ENCODE measurements at places on chromosomes 13 and 19.
A peak's percentile ranks its signal among the peaks of the same experiment; 100 is the strongest.

DNA sequence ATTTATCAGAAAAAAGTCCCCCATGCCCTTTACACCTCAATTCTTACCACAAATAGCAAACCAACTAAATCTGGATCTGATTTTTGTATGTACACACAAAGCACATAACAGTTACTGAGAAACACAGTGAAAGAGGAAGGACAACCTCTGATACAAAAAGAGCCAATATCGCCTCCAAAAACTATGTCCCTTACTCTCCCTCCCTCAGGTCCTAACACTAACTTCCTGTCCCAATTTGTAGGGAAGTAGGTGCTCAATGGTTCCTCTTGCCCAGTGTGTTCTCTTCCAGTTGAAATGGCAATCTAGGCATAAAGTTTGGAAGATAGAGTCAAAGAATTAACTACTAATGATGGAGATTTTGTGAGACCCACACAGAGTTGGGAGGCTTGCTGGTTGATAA is 15.8 kb upstream of the FPR3 start:
- no peak for DNase-seq

- no peak for DNase-seq
Observed at GRCh38 chr19:33290956-33291622, 11.2 kb downstream of the CEBPA start.

GRCh38 chr13:60226507-60226906 is 62.8 kb upstream of the DIAPH3 start:
- no peak for DNase-seq

GRCh38 chr13:30851697-30852096 is 54.4 kb upstream of the MEDAG start:
- no peak for DNase-seq

GRCh38 chr19:21750586-21751128 is 16.7 kb downstream of the ZNF100 start:
- no peak for DNase-seq

GRCh38 chr13:97386801-97387484 is 47.0 kb upstream of the RAP2A start:
- peak; percentile 1 for DNase-seq

GRCh38 chr13:73399347-73400216 is 340.8 kb downstream of the KLF5 start:
- DNase-seq: no peak

GRCh38 chr19:2327773-2328400 is 499 bp downstream of the LSM7 start:
- DNase-seq: no peak

GRCh38 chr19:30842926-30843325 is 470.7 kb downstream of the ZNF536 start:
- DNase-seq: no peak

- DNase-seq: no peak
Observed at GRCh38 chr13:42148538-42148937, 100.1 kb downstream of the DGKH start.

GRCh38 chr19:9308091-9308770 is 1.4 kb downstream of the ZNF699 start:
- DNase-seq: no peak

GRCh38 chr13:114089751-114090400 is 42.5 kb downstream of the RASA3 start:
- no peak for DNase-seq

DNA sequence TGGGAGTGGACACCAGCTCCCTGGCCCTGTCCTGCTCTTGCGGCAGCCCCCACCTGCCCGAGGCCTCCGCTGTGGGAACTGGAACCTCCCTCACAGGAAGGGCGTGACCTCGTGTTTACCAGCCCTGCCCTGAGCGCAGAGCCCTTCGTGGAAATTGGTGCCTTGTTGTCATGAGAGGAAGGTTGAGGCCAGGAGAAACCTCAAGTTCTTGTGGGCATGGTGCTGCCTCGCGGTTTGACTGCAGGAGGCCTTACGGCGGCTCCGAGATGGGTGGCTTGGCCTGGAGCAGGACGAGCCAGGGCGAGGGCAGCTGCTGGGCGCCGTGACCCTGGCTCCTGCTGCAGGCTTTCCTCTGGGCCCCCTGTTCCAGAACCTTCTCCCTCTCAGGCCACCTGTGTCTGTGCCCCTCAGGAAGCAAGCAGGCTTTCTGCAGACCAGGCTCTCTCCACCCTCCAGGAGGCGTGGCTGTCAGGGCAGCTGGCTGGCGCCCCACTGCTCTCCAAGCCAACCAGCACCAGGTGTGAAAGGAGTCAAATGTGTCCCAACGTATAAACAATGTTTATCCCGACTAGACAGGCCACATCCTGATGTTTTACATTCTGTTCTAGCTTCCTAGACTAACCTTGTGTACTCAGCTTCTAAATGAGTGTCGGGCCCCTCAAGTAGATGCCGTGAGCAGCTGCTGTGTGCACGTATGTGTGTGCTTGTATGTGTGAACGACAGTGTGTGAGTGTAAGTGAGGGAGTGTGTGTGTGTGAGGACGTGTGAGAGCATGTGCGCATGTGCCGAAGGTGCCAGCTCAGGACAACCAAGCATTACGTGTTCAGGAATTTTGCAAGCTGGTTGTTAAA is 10.4 kb upstream of the RASA3 start:
- no peak for DNase-seq

DNA sequence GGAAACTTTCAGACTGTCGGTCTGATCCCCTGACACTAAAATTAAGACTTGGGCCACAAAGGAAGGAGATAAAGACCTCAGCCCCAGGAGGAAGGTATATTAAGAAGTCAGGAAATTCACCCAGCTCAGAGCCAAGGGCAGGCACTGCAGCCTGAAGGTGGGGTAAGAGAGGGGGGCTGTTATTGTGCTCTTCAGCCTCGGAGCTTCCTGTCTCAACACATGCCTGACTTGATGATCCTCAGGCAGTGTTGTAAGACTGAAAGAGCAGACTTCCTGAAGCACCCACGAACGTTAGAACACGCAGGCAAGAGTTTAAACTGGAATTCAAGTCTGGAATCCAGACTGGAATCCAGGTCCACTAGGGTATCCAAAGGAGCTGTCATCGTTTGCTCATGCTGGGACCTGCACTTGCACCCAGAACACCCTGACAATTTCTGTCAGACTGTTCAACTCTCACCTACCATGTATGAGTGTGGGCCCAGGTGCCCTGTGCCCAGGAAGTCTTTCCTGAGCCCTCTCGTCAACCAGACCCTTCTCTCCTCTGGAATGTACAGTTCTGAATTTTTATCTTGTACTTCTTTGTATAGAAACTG is 10.7 kb upstream of the FLT1 start:
- no peak for DNase-seq

GRCh38 chr19:31718032-31718431 is 368.8 kb upstream of the TSHZ3 start:
- DNase-seq: no peak

Data from stimulated activated CD8-positive, alpha-beta memory T cell treated with anti-CD3 and anti-CD28 coated beads, Interleukin-2, amount 100 ng/mL, for 48 hours (primary cell).